Activated gamma-delta T cell treated with anti-CD3 and anti-CD28 coated beads, Interleukin-2, amount 50 U/mL, for 16 hours (primary cell): ENCODE measurements at places on chromosomes 6 and 20.

GRCh38 chr20:3603108-3603507 lies 60.1 kb downstream of the GFRA4 start:
- DNase-seq = no peak

- DNase-seq = no peak
Measured at GRCh38 chr20:33433465-33434234, 9.9 kb downstream of the SNTA1 start.

DNA sequence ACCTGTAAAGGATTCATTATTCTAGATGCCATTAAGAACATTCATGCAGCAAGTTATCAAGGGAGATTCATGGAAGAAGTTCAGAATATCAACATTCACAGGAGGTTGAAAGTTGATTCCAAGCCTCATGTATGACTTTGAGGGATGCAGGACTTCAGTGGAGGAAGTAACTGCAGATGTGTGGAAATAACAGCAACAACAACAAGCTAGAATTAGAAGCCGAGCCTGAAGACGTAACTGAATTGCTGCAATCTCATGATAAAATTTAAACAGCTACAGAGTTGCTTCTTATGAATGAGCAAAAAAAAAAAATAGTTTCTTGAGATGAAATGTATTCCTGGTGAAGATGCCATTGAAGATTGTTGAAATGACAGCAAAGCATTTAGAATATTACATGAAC lies 73.3 kb upstream of the NXT1 start:
- no peak for DNase-seq

GRCh38 chr6:56758120-56758519 lies 115.4 kb upstream of the DST start:
- DNase-seq = no peak
